Epithelial cell of esophagus (primary cell): ENCODE measurements at places on chromosomes 11 and 22.

GRCh38 chr11:79919350-79919749 is 478.5 kb upstream of the TENM4 start:
- no peak for DNase-seq

DNA sequence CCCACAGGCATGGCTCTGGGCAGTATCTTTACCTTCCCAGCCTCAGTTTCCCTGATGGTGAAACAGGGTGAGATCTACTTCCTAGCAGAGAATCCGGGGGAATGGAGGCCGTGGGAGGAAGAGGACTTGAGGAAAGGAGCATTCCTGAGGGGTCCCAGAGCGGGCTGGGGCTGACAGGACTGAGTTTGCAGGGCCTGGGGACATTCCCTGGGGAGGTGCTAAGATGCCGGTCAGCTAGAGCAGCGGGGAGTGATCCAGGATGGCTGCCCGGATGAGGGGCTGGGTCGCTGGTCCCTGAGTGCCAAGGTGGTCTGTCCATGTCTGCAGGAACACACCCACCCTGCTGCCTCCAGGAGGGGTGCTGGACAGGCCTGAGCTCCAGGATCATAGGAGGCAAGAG is 8.3 kb upstream of the RTN4R start:
- no peak for DNase-seq

DNA sequence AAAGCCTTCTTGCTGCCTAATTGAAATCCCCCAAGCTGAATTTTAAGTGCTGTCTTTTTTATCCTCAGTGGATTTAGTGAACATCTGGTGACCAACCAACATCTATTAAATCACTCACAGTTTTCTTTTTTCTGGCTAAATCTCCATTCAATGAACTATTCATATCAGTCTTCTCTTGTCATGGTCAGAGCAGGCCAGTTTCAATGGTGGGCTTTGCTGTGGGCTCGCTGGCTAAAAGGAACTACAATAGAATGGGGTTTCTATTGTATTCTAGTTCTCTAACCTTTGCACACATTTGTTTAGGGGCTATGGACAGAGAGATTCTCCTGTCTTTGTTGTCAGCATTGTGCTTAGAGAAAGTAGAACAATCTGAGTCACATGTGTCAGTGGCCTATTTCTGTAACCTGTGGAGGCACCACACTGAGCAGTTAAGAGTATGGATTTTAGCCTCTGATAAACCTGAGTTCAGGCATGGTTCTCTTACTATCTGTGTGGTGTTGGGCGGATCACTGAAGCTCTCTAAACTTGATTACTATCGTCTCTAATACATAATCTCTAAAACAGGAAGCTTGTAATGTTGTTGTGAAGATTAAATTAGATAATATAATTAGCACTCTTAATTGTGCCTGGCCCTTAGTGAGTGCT is 94.2 kb upstream of the CADM1 start:
- DNase-seq = no peak

GRCh38 chr11:94664346-94664745 is 97.2 kb downstream of the PIWIL4 start:
- no peak for DNase-seq

DNA sequence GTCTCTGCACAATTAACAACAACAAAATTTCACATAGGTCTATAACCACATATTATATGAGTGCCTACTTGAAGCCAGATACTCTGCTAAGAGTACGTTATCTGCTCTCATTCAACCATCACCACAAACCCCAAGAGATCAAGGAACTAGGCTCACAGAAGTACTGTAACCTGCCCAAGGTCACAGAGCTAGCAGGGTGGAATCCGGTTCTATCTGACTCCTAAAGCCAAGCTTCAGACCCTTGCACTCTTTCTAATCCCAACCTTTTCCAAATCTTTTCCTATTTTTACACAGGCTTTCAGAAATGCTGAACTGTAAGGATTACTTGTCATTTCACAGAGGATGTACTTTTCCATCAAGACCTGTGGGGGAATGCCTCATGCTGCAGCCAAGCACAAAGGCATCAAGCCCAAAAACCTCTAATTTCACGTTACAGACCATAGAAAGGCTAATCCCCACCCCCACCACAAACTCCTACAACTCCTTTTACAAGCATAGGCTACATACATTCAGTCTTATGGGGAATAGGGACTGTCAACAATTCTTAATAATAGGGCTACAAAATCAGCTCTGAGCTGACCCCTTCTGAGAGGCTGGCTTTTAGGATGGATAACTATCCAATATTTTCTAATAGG is 927 bp downstream of the PRCP start:
- DNase-seq = no peak

DNA sequence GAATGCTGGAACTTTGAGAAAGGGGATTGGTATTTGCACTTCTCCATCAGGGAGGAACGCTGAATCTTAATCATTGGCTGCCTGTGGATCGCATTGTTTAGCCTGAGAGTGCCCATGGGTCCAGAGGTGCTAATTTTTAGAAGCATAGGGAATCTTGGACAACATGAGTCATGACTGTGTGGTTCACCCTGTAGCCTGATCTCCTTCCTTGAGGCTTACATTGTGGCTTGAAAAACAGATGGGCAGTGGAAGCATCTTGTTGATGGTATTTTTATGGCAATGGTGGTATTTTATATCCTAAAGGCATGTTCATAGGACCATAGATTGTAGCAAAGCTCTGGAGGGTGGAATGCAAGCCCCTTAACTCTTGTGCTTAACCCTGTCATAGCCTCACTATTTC is 99.2 kb upstream of the DBX1 start:
- no peak for DNase-seq

- DNase-seq = peak; percentile 25
Observed at GRCh38 chr22:49855251-49855911, 1.7 kb downstream of the ZBED4 start.

GRCh38 chr11:114606003-114606801 is 10.6 kb upstream of the NXPE4 start:
- no peak for DNase-seq

GRCh38 chr22:46561435-46561905 is 24.1 kb upstream of the CELSR1 start:
- DNase-seq = peak; percentile 48

- no peak for DNase-seq
Observed at GRCh38 chr11:120343429-120343828, 7.2 kb downstream of the ARHGEF12 start.

- peak; percentile 39 for DNase-seq
Observed at GRCh38 chr11:92457250-92457649, 232.6 kb downstream of the FAT3 start.

DNA sequence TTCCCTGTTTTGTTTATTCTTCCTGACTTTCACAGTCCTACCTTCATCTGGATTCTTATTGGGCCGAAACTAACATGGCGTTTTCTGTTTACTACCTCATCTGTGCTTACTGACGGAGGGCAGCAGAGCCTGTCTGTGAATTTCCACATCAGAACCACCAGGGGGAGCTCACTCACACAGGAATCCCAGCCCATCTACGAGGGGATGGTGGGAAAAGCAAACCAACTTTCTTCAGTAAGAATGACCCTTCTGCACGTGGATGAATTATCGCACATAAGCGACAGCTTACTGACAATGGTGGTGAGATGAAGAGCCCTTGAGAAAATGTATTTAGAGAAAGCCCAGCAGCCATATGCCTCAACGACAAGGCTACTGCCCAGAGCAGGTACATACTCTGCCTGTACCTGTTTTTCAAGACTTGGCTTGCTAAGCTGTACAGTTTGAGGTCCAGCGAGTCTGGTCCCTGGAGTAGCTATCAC is 42.5 kb downstream of the LARGE2 start:
- DNase-seq = peak; percentile 73

- DNase-seq = no peak
Observed at GRCh38 chr11:45159781-45160365, 13.4 kb downstream of the PRDM11 start.

DNA sequence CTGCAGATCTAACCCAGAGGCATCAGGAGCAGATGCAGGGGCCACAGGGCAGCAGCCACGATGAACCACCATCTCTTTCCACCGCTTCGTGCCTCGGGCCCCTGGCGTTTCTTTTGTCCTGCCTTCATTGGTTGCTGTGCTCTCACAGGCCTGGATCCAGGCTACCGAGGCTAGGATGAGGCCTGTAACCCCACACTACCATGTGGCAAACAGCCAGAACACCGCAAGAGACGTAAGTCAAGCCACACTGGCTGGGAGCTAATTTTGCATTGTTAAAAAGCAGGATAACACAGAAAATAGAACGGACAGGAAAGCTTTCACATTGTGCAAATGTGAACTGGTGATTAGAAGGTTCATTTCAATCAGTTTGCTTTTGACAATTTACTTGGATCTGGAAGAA is 15.7 kb upstream of the ARFGAP3 start:
- DNase-seq = no peak

DNA sequence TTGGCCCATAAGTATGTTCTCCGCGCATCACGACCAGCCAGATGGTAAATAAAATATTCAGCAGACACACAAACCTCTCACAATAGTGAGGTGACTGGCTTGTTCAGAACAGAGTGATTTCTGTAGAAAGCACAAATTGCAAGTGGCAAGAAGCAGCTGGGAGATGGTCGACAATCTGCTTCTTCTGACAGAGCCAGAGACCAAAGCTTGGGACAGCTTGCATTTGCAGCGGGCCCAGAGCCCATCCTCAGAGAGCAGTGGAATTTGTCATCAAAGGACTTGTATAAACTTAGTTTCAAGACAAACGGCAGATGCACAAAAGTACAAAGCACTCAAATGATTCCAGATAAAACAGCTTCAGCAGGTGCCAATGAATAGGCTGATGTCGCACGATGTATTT is 7.6 kb upstream of the GALNT18 start:
- no peak for DNase-seq

DNA sequence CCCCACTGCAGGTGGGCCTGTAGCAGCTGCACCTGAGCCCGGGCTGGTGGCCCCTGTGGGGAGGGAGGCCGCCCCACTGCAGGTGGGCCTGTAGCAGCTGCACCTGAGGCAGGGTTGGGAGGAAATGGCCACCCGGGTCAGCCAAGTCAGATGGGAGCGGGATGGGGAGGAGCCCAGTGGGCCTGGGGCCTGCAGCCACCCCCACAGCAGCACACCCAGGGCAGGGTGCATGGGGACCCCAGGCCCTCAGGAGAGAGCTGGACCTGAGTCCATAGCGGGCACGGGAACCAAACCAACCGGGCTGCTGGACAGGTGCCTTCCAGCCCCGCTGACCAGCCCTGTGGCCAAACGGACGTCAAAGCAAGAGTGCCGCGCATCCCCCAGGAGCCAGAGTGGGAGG is 61.7 kb downstream of the BRD1 start:
- DNase-seq = no peak

DNA sequence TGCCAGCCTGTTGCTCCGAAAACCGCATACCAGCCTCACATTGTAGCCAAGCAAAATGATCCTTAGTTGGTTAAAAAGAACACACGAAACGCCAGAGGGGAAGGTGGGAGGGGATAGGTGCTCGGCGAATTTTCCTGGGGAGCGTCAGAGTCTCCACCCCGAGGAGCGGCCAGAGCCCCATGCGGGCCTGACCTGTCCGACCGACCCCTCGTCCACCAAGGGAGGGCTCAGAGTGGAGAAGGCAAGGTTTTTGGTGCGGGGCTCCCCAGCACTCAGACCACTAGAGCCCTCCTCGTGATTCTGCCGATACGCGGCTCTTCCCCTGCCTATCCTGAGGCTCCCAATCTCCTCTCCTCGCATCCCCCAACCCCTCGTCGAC is 39.6 kb downstream of the DIXDC1 start:
- DNase-seq = peak; percentile 37

DNA sequence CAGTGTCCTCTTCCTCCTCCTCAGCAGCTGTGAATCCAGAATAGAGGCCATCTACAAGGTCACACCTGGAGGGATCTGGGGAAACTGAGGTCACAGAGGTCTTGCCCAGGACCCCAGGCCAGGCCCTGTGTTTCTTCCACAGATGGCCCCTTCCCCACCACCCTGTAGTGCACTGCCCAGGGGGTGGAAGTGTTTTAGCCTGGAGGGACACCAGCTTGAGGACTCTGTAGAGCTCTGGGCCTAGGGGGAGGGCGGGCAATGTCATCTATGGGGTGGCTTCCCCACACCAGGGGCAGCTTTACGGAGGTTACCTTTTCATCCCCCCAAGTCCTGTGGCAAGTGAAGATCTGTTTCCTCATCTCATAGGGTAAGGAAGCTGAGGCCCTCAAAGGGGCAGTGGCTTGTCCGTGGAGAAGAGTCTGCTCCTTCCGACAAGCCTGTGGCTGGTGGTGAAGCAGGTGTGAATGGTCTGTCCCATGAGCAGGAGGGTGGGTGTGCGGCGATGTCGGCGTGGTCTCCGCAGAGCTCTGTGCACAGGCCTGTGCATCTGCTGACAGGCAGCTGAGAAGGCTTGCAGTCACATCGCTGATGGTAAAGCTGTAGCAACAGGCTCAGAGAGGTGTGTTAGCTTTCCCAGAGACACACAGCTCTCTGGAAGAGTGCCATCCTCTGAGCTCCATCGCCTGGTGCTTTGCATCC is 74.1 kb upstream of the WNT7B start:
- DNase-seq = no peak

- DNase-seq = no peak
Observed at GRCh38 chr11:123611698-123612097, 42.7 kb downstream of the SCN3B start.

DNA sequence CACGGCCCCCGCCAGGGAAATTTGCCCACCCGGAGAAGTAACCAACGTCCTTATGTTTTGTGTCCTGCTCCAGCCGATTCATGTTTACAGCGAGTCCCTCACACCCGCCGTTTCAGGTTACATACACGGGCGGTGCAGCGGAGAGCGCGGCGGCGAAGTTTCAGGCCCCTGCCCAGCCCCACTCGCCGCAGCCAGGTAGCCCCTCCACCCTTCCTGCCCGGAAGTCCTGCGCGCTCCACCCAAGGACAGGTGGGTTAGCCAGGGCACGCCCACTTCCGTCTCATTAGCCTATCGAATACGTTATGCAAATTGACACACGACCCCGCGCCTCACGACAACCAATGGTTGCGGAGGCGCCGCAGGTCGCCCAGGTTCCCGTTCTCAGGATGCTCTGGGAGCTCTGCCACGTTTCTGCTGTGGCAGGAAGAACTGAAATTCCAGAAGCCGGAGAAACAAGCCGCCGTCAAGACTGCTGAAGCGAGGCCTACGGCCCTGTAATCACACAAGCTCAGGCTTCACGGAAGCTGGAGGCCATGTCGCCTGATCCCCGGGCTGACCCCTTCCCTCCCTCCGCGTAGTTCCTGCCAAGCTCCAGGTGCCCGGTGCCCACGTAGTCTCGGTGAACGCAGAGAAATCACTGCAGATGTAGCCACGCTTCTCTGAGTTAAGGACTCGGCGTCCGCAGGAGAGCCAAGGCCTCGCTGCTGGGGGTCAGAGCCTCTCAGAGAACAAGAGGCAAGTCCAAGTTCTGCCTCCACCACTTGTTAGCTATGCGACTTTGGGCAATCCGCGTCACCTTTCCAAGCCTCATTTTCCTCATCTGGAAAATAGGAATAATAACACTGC is 22.4 kb upstream of the MYH9 start:
- peak; percentile 100 for DNase-seq
